MM.1S (cell line): ENCODE measurements at places on chromosomes 3 and 15.

- peak; percentile 60 for DNase-seq
These were observed 13.4 kb upstream of the GHSR start for GRCh38 chr3:172461530-172462138.

DNA sequence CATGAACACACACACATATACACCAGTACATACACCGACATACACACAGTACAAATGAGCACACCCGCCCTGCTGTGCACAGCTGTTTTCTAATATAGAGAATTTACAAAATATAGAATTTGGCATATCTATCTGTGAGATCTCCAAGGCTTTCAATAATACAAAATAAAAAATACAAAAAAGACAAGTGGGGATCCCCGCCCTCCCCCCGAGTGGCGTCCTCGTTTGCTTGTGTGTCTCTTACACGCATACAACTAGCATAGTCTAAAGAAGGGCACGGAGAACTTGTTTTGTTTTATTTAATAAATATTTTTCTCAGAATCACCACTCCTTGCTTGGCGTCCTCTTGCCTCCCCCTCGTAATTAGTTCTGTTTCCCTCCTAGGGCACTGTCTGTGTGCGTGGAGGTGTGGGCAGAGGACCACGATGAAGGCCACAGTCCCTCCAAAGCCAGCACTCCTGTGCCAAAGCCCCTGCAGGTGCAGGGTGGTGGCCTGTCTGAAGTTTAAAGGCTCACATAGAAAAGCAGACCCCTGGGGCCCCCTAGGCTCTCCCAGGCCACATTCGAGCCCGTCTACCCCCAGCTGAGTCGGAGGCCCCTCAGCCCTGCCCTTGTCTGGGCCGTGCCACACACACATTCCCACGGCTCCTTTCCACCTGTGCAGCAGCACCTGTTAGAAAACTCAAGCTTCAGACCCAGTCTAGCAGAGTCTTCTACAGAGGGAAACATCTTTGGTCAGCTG, 82.1 kb downstream of the SEC22A start:
- DNase-seq: no peak

DNA sequence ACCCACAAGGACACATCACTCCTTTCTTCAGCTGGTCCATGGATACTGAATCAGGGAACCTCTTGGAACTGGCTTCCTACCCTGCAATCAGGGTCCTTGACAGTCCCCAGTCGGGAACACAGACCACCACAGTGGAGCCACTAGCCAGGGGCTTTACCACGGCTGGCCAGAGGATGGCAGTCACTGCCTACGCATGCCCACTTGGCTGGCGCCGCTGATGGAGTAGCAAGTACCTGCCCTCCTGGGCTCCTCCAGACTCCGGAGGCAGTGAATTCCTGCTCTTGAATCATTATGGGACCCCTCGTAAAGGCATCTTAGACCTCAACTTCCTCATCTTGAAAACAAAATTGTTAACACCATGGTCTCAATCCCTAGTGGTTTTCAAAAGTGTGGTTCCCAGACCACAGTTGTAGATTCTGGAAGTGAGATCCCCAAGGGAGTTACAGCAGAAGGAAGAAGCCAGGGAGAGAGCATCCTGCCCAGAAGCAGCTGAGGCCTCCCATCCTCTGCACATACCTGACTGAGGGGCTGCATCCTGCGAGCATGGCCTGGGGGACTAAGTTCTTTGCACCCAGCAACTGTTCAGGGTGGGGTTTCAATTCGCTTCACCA, 9.1 kb upstream of the SKIC8 start:
- peak; percentile 39 for DNase-seq

- no peak for DNase-seq
These were observed 123.8 kb downstream of the TNIK start for GRCh38 chr3:171336406-171336805.

DNA sequence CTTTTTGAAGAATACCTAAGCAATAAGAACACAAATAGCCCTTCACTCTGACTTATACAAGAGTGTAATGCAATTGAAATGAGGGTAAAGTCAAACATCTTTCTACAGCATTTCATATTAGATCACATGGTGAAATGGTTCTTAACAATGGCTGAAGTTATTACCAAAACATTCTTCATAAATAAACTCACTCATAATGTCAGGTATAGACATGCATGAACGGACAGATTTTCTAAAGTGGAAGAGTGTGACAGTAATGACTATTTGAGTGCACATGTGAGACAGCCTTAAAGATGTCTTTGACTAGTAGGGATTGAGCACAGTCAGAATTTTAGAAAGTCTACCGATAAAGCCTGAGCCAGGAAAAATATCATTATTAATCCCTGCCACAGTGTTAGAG, 471.0 kb downstream of the ZPLD1 start:
- no peak for DNase-seq

- DNase-seq: no peak
These were observed 14.8 kb downstream of the PBRM1 start for GRCh38 chr3:52670621-52671521.

- DNase-seq: no peak
These were observed 136.5 kb downstream of the SSR3 start for GRCh38 chr3:156418428-156418827.

- no peak for DNase-seq
These were observed 457.9 kb upstream of the ALCAM start for GRCh38 chr3:104908761-104909160.

DNA sequence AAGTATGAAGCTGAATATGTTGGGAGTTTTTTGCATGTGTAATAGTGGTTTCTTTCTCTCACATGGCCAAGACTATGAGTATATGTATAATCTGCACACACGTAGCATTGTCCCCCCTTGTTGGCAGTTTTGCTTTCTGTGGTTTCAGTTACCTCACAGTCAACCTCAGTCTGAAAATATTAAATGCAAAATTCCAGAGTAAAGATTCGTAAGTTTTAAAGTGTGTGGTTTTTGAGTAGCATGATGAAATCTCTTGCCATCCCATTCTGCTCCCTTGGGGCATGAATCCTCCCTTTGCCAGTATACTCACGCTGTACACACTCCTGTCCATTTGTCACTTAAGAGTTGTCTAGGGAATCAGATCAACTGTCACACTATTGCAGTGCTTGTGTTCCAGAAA, 742.0 kb upstream of the CCDC54 start:
- no peak for DNase-seq

DNA sequence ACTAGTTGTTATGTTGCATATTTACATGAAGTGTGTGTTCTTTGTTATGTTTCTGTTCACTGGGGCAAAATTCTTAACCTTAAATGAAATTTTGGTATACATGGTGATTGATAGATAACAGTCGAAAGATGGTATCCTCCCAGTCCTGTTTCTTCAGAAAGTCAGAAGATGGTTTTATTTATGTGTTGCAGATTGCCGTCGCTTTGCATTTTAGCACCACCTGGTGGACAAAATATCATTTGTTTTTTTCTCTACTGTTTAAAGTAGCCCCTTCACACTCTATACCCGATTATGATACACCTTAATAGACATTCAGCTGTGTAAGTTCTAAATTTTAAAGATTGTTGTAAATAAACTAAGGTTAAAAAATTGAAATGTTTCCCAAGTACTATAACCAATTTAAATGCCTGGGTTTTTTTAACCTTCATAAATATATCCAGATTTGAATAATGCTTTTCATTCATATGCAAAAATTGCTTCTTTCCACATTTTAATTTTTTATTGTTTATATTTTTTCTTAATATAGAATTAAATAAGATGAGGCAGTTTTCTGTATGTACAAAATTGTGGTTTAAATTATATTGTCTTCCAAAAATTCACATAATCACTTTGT, 152.2 kb downstream of the ALCAM start:
- DNase-seq: peak; percentile 68

GRCh38 chr3:10423171-10423882, 82.1 kb downstream of the ATP2B2 start:
- DNase-seq: no peak

DNA sequence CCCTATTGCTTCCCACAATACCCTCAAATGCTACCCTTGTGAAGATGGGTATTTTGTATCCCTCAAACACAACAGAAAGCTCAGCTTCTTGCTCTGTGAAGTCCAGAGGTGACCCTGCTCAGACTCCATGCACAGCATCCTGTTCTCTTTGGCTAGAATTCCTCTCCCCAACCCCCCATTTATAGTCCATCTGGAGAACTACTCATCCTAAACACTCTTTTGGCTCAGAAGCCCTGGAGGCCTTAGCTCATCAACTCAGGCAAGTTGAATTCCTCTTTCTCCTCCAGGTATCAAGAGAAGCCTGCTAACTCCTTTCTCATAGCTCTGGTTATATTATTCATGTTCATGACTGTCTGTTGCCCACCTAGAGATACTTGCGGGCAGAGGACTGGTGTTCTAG, 18.3 kb upstream of the GASK1A start:
- DNase-seq: no peak

DNA sequence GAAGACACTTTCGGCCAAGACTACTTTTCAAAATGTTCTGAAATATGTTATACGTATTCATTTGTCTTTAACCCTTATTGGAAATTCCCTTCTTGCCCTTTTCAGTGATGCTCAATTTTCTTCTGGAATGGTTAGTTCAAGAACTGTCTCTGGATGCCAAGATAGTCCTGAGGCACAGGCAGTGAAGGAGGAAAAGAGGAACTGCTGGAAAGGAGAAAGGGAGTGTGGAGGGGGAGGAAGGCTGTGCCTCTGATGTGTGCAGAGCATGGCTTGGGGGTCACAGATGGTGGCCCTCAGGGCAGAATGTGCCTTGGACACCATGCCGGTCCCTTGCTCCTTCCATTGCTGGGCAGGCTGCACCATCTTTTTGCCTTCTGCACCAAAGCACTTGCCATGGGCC, 73.7 kb downstream of the CEP63 start:
- DNase-seq: no peak

DNA sequence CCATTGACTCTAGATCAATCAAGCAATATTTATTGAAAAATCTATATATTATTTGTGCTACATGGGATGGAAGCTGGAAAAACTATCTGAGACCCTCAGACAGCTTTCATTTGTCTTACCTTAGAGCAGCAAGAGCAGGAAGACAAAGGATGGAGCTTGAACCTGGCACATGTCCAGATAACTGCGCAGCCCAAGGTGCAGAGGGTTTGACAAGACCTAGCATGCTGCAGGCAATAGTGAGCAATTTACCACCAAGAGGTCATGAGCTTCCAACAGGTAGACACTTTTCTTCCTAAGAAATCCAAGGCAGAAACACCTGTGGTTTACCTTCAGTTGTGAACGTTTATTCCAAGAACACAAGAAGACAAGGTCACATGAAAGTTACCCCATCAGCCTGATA, 214.7 kb upstream of the NECTIN3 start:
- no peak for DNase-seq

- no peak for DNase-seq
These were observed 241.6 kb downstream of the KCNMB2 start for GRCh38 chr3:178777718-178778411.

GRCh38 chr3:20056725-20057611, 16.7 kb downstream of the KAT2B start:
- no peak for DNase-seq

GRCh38 chr3:157417247-157417646, 19.4 kb upstream of the PTX3 start:
- DNase-seq: no peak

DNA sequence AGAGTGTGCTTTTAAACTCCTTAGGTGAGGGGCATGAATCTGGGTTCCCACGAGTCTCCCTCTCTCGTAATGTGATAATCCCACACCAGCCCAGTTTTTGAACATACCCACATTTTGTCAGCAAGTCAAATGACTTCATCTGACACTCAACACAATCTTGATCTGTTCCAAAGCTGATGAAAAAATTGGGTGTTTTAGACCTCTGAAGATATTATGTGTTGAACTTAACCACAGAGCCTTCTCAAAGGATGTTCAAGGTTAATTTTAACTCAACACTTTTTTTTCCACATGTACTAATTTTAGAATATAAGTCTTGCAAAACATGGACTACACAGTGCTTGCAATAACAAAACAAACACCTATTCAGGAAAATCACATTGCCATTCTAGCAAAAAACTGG, 123.1 kb downstream of the TGFBR2 start:
- DNase-seq: no peak

DNA sequence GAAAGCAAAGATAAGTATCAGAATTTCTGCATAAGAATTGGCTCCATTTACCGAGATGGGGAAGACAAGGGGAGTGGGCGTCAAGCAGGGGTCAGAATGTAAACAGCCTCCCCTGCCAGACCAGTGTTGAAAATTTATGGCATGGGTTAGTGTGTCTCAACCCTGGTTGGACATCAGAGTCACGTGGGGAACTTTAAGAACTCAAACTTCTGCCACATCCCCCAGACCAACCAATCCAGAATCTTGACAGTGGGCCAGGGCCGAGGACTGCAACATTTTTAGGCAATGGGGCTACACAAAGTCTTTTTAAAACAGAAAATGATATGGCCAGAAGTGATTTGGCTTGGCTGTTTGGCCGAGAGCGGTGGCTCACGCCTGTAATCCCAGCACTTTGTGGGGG, 14.3 kb upstream of the MASP1 start:
- DNase-seq: no peak

DNA sequence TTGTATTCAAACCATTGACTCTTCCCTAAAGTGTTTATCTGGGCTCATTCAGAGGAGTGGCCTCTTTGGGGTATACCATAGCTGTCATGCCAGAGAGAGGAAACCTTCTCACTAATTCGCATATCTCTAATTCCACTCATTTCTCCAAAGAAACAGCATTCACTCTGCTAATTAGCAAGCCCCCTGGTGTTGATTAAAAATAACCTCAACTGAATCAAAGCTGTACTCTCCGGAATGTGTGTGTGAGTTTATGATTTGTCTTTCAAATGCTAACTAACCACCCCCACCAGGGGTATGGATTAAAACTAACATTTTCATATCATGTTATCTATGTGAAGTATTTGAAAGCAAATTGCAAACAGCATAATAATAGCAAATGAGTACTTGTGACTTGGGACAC, 45.5 kb downstream of the PAQR5 start:
- DNase-seq: no peak

GRCh38 chr3:149844091-149844490, 31.1 kb downstream of the RNF13 start:
- DNase-seq: no peak

- DNase-seq: no peak
These were observed 94.1 kb downstream of the SENP2 start for GRCh38 chr3:185680231-185680630.

GRCh38 chr3:170247875-170248274, 25.7 kb downstream of the PRKCI start:
- no peak for DNase-seq

DNA sequence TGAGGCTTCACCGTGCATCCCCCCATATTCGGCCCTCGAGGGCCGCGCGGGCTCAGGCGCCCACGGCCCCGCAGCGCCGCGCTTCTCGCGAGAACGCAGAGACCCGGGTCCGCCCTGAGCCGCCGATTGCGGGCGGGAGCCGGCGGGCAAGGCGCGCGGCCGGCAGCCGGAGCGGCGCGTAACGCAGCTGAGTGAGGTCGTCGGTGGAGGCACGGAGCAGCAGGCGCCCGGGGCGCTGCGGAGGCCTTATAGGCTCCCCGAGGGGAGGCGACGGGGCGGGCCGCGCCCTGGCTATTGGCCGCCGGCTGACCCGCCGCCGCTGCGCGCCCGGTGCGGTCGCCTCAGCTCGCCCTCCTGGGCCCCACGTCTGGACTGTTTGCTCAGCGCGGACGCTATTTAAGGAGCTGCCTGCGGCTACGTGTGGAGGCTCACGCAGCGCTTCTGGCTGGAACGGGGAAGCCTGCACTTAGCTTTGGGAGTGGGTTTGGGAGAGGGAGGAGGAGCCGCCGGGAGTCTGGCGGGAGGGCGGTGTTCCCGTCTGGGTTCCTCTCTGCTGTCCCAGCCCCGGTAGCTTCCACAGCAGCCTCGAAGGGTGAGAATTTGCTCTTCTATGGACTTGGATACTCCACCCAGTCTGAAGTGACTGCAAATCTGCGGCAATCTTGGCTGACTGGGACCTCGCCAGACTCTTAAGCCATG, at the start of gene PLOD2:
PLOD2 (minus strand) TSS at position 221 of the 699 bp plus-strand sequence; CDS start at position 26, 195 bp downstream.
- peak; percentile 87 for DNase-seq
